A549 treated with CORT108297 at 1 μM for 4 hours (cell line): ENCODE measurements at places on chromosomes 7 and 10. TPM values are rescaled to one million over a fixed set of nuclear protein-coding genes. Genes with fewer than 3 reads are reported as not detected.

Gene CYP3A5
- total RNA-seq = 1.3 to 2.5 TPM (median 1.9 TPM) in 5 replicates

Gene TET1
- 0.35 to 0.58 TPM (median 0.53 TPM) in 5 replicates for total RNA-seq

Gene FAM24B
- 14.1 to 15.2 TPM (median 15.0 TPM) in 5 replicates for total RNA-seq

Gene LIMK1
- 30.1 to 37.4 TPM (median 35.7 TPM) in 5 replicates for total RNA-seq

Gene LAMB4
- total RNA-seq = 0.09 to 0.29 TPM (median 0.14 TPM) in 5 replicates

Gene GALNT17
- total RNA-seq = not detected in 5 replicates

Gene UNC5B
- total RNA-seq = 0.66 to 0.88 TPM (median 0.76 TPM) in 5 replicates

Gene HACD1
- total RNA-seq = 37.5 to 64.4 TPM (median 60.7 TPM) in 5 replicates

Gene BAG3
- total RNA-seq = 140 to 191 TPM (median 164 TPM) in 5 replicates

Gene VWDE
- total RNA-seq = 0.39 to 0.63 TPM (median 0.53 TPM) in 5 replicates

Gene FOXI2
- not detected in 5 replicates for total RNA-seq

Gene ADIRF
- not detected in 5 replicates for total RNA-seq

Gene OGDHL
- total RNA-seq = 0.10 to 0.32 TPM (median 0.23 TPM) in 5 replicates

Gene SYT15
- 2.6 to 3.5 TPM (median 2.9 TPM) in 5 replicates for total RNA-seq

Gene VIPR2
- 0.10 TPM in 1 of 5 replicates, not detected in the others for total RNA-seq
